ENCODE measurements at places on chromosomes 6 and 20.
A peak's percentile ranks its signal among the peaks of the same experiment; 100 is the strongest.

GRCh38 chr6:127475135-127475822, 16.1 kb upstream of the KIAA0408 start:
- DNase-seq, result no peak

DNA sequence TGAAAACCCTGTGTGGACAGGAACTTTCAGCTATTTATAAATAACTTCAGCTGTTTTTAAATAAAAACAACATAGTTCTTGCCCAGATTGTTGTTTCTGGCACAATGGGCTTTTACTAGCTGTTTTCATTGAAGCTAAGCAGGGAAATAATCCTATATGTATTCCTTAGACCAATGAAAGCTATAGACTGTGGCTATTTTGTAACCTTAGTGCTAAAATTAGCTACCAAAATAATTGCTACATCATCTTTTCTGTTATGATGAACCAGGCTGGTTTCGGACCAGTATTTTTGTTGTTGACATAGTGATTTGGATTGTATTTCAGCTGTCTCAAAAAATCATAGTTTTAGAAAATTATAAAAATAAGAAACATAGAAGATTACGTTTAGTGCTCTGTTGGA, 13.7 kb downstream of the PHF3 start:
- DNase-seq, result no peak

GRCh38 chr6:154868143-154868594, 126.9 kb upstream of the TIAM2 start:
- DNase-seq, result no peak

- DNase-seq, result no peak
Measured at GRCh38 chr6:70380252-70380651, 33.1 kb upstream of the FAM135A start.

DNA sequence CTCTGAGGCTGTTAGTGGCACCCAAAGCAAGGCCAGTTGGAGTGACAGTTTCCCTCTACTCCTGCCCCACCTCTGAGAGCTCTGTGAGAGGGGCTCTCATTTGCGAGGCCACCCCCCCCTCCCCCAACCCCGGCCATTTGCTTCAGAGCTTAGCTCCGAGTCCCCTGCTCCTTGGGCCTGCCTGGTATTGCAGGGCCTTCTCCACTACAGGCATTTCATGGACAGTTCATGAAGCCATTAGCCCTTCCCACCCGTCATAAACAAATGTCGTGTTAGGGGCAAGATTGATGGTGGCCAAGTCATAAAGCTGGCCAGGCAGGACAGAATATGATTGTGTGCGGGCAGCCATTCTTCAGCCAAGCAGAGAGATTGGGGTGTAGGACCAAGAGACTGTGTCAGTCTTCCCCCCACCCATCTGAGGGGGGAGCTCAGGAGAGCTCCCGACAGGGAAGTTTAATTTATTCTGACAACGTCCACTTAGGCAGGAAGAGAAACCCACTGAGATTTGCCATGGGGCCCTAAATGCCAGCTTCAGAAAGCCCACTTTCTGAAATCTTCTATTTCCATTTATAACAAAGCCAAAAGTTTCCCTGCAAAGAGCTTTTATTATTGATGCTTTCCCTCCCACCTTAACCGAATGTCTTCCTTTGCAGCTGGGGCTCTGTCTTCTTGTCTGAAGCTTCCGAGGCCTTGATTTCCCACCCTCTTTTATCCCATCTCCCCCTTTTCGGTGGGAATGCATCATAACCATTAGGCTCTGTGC, 7.2 kb downstream of the FOXC1 start:
- DNase-seq, result no peak

GRCh38 chr20:44070139-44070900, 116.7 kb downstream of the JPH2 start:
- DNase-seq, result peak; percentile 64

Data from activated CD8-positive, alpha-beta T cell treated with anti-CD3 and anti-CD28 coated beads, Interleukin-2, amount 10 ng/mL, durations not matched to agents 7 days and 5 days (primary cell).